ENCODE measurements at places on chromosomes 2 and 18.

- DNase-seq, result no peak
Measured at GRCh38 chr2:4551691-4552474, 848.5 kb downstream of the DCDC2C start.

DNA sequence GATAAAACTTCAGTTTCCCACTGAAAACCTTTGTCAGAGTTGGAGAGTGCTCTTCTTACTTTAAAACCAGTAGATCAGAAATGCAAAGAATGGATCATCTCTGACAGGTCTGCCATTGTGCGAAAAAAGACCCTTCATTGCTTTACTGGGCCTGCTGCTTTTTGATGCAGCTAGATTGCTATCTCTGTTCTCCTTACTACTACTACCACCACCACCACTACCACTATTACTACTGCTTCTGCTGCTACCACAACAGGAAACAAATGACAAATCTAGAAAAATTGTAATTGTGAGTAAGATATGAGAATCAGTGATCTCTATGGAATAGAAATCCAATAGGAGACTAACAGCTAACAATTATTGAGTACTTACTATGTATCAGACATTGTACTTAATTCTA is 85.8 kb downstream of the PKP4 start:
- no peak for DNase-seq

- DNase-seq, result no peak
Measured at GRCh38 chr2:85481818-85482777, 56.9 kb upstream of the MAT2A start.

DNA sequence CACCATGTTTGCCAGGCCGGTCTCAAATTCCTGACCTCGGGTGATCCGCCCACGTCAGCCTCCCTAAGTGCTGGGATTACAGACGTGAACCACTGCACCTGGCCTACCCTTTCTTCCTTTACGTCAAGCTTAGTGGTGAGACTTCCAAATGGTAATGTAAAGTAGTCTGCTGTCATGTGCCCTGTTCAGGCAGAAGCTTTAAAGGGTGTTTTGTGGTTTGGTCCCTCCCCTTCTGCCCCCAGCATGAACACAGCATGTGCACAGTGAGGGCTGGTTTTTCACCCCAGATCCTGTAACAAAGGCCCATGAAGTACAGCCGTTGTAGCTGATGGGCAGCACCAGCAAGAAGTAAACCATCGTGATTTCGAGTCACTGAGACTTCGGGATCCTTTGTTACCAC is 2.7 kb upstream of the DTYMK start:
- DNase-seq, result no peak

GRCh38 chr18:32696376-32696775 is 76.4 kb downstream of the KLHL14 start:
- DNase-seq, result no peak

- no peak for DNase-seq
Measured at GRCh38 chr2:43084699-43085091, 141.7 kb downstream of the ZFP36L2 start.

- DNase-seq, result no peak
Measured at GRCh38 chr2:32008805-32009515, 1.8 kb downstream of the MEMO1 start.

- DNase-seq, result no peak
Measured at GRCh38 chr18:2087877-2088673, 483.2 kb downstream of the METTL4 start.

DNA sequence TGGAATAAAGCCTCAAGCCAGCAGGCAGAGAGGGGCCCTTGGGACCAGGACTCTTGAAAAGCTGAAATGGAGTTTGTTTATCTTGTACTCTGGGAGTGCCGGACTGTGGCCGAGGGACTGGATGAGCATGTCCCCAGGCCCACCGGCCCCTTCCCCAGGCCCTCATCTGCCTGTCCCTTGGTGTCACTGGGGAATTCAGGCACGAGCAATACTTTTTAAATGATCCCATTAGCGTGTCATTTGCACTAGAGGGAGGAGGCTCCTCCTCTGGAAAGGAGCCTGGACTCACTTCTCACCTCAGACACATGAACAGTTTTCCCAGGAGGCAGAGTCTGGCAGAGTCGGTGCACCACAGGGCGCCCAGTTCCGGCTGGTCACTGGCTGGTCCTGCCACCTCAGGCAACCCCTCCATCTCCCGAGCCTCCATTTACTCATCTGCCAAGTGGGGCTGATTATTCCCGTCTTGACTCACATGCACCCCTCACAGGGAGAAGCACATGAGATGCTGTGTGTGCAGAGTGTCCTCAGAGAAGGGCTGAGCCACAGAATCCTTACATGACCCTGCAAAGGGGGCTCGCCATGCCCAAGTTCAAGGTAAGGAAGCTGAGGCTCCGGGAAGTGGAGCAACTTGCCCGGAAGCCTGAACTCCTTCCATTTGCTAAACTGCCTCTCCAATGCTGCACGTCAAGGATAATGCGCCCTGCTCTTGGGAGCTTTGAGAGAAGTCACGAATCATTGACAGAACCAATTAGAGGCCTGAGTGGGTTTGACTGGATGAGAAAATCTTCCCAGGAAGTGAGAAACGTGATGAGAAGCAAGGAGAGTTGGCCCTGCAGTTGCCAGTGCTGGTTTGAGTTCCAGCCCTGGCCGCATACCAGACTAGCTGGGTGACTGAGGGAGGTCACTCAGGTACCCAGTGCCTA is 26.7 kb downstream of the CIB4 start:
- DNase-seq, result no peak

- no peak for DNase-seq
Measured at GRCh38 chr2:8552293-8552801, 129.5 kb upstream of the ID2 start.

- DNase-seq, result no peak
Measured at GRCh38 chr2:235670974-235671787, 177.3 kb downstream of the AGAP1 start.

- no peak for DNase-seq
Measured at GRCh38 chr2:86001326-86001725, 104.4 kb downstream of the POLR1A start.

DNA sequence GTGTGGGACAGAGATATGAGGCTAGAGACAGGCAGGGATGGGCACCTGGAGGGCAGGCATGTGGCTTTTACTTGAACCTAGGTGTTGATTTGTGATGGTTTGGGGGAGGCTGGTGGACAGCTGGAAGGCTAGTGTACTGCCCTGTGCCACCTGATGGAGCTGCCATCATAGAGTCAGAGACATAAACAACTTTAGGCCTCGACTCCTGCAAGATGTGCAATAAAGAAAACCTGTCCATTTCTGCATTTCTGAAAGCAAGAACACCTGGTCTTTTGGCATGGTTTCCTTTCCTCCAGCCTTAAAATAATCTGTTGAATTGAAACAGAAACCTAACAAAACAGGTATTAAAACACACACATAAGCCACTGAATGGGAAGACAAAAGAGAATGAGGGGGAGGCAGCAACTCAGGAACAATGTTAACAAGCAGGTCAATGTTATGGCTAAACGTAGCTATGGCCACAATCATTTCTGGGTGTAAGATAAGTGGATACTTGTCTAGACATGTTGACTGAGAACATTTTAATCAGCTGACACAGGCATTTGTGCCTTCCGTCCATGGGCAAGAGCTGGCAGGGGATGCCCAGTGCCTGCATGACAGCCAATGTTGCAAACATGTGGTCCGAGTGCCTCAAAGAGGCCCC is 87.8 kb downstream of the KCTD1 start:
- DNase-seq, result no peak

DNA sequence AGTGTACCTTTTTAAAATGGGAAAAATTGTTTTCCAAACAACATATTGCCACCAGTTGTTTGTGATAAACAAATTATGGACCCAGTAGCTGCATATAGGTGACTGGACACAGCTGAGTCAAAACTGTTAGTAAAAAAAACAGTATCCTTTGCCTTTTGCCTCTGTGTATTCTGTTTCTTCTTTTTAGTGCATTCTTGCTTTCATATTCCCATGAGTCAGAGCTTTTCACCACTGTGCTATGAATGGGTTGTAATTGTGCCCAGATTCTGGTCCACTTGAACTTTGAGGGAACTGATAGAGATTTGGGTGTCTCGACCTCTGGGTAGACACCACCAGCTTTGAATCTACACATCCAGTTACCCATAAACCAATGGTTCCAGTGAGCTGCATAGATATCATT is 1441.9 kb upstream of the ZEB2 start:
- DNase-seq, result no peak

GRCh38 chr2:26245231-26245732 is 543 bp downstream of the HADHB start:
- DNase-seq, result no peak

- DNase-seq, result no peak
Measured at GRCh38 chr18:38198956-38199355, 633.4 kb upstream of the CELF4 start.

GRCh38 chr2:62505109-62505749 is 766 bp downstream of the TMEM17 start:
- no peak for DNase-seq

DNA sequence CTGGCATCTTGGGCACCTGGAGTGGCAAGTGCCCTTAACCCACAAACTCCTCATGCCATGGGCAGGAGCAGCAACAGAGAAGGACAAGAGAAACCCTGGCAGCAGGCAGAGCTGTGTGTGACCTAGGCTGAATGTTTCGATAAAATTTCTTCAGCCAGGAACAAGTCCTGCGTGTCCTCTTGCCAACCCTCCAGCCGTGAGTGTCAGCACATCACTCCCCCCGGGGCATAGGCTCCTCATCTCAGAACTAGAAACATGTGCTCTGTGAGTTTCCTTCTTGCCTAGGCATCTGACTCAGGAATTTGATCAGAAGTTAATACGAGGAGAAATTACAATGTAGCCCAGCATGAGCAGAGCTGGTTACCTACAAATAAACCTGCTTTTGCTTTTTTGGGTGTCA is 2.2 kb downstream of the ABCG8 start:
- DNase-seq, result no peak

DNA sequence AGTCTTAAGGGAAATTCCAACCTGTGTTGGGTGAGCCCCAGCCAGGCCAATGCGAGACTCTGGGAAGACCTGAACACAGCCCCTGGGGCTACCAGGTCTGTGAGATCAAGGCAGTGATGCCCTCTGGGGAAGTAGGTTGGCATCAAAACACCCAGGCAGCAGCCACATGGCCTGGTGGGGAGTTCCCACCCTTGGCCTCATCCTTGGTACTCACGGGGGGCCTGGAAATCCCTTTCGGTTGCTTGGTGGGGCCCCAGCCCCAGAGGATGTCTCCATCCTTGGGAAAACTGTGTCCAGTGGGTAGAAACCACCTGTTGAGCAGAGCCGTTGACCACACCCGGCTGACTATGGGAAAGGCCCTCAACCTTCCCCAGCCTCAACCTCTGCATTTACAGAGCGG is 56.0 kb upstream of the PXDN start:
- DNase-seq, result no peak

- DNase-seq, result no peak
Measured at GRCh38 chr2:13488965-13489364, 772.2 kb downstream of the TRIB2 start.

DNA sequence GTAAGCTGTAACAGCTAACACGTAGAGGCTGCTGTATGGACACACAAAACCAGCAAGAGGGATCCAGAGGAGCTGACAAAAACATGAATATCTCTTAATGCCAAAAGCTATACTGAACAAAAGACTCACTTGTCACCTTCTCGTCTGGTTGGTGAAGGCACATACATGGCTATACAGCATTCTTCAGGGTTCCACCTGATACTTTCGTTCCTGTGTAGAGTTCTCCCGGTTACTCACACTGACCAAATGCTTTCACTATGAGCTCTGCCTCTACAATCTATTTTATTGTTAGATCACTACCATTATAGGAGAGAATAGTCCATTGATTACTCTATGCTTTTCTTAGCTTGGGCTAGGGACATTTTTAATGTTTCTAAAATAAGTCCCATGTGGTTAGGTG is 193.1 kb downstream of the HNMT start:
- no peak for DNase-seq

DNA sequence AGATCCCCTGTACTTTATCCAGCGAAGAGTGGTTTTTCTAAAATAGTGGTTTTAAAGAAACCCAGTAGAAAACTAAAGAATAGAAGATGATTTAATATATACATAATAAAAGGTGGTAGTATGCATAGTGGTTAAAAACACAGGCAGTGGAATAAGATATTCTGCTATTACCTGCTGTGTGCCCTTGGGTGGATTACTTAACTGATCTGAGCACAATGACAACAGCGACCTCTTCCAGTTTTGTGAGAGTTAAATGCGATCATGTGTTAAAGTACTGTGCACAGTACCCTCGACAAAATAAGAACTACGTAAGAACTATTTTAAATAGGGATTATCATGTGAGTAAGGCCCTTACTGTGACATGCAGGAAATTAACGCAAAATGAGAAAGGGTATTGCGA is 30.0 kb upstream of the CHMP1B start:
- DNase-seq, result no peak

DNA sequence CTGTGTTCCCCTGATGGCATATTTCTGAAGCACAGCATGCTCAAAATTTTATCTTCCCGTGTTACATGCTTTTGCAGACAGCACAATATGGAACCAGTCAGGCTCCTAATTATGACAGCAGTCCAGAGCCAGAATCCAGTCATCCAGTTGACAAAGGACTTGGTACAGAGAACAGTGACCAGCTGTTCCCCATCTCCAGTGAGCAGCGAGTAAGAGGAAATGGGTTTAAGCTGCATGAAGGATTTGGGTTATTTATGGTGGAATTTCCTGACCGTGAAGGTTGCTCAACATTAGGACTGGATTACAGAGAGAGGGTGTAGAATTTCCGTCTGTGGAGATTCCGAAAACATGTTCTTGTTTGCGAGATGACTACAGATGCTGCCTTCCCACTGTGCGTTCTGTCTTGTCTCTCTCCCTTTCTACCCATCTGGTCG is 24.4 kb downstream of the SGPP2 start:
- no peak for DNase-seq

- no peak for DNase-seq
Measured at GRCh38 chr18:54117853-54118773, 106.4 kb downstream of the MBD2 start.
